NCI-H1436 (cell line): ENCODE measurements at places on chromosomes 3 and 15.
A peak's percentile ranks its signal among the peaks of the same experiment; 100 is the strongest.

GRCh38 chr15:73677146-73677607 lies 7.0 kb upstream of the CD276 start:
- peak; percentile 43 for DNase-seq

DNA sequence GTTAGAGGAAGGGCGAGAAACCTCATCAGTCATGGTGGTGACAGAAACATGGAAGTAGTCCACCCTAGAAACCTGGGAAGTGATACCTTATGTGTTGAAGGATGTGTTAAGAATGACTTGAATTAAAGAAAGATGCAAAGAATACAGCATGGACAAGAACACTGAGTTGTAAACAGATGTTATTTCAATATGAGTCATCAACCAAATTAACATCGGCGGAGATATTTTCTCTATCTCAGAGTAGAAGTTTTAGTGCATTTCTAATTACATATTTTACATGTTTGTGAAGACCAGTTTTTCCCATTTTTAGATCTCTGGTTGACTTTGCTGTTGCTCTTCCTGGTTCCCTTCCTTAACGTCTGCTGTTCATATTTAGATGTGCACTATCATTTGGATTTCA lies 268.8 kb upstream of the TBL1XR1 start:
- DNase-seq: no peak

DNA sequence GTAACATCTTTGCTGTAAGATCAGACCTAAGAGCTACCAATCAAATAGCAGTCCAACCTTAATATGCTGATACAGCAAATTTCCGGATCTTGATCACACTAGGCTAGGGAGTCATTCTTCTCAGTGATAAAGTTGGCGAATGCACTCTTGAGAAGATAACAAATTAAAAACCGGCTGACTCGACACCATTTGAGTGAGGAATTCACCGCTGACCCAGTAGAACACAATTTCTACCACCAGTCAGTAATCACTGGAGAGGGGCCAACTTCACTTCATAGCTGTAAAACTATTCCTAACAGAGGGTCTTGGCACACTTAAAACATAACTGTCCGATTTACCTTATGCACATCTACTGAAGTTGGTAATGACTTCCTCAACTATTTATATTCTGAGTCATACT lies 47.2 kb downstream of the MEIS2 start:
- DNase-seq: no peak

GRCh38 chr3:118942671-118943070 lies 92.0 kb downstream of the IGSF11 start:
- no peak for DNase-seq

GRCh38 chr3:53287131-53287629 lies 31.4 kb upstream of the TKT start:
- DNase-seq: no peak

DNA sequence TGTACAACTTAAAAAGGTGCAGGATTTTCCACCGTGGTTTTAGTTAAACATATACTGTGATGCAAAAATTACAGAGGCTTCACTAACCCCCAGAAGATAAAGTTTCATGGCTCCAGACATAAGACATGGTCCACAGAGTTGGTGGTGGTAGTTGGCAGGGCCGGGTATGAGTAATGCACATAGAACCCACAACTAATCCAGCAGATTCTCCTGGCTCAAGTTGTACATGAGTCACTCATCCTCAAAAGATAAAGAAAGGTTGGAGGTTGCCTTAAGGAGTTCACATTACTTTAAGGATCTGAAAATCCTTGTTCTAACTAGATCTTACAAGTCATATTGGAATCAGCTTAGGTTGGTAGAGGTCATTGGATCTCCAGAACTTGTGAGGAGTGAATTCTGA lies 98.3 kb upstream of the ZBTB20 start:
- DNase-seq: no peak
